Stimulated activated CD8-positive, alpha-beta memory T cell treated with anti-CD3 and anti-CD28 coated beads, Interleukin-15, amount 100 ng/mL, for 24 hours (primary cell): ENCODE measurements at places on chromosomes 3 and 15.

- DNase-seq, result no peak
Measured at GRCh38 chr3:105094588-105094987, 272.1 kb upstream of the ALCAM start.

- DNase-seq, result no peak
Measured at GRCh38 chr15:74782259-74783071, 585 bp downstream of the CSK start.

DNA sequence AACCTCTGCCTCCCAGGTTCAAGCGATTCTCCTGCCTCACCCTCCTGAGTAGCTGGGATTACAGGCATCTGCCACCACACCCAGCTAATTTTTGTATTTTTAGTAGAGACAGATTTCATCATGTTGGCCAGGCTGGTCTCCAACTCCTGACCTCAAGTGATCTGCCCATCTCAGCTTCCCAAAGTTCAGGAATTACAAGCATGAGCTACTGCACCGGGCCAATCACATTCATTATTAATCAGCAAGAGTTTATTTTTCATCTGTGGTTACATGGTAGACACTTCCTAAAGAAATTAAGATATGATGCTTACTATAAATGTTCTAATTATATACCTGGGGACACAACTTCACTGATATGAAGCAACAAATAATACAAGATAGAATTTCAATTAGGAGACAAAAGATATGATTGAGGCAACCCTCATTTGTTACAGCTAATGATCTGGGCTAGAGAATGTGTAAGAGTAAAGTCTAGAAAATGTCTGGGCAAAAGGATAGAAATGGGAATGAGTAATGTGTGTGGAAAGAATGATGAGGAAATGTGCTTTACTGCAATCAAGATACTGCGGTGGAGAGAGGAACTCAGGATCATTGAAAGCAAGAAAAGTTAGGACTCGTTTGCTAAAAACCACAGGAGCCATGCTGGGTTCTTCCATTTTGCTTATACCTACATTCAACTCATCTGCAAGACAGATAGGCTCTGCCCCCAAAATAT, 366.8 kb downstream of the ZIC1 start:
- DNase-seq, result no peak

DNA sequence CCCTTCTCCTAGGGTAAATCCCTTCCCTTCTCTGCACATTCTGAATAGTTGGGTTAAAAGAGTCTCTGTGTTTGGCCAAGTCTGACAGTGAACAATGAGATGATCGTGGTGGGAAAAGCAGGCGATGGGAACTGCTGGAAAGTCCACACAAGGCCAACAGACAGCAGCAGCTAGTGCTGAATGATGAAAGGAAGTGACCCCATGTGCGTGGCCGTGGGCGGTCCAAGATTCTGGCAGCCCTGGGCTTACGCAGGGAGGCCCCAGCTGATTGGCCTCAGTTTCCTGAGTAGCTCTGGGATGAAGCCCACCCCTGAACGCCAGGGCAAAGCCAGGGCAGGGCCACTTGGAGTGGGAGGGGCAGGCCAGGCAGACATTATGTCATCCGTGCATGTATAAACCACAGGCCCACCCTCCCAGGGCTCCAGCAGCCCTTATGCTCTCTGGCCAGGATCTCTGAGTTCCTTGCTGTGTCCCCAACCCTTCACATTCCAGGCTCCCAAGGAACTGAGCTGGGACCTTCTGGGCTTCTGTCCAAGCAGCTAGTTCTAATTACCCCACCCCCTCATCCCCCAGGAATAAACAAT, 57.8 kb downstream of the CDC25A start:
- DNase-seq, result no peak

- DNase-seq, result no peak
Measured at GRCh38 chr3:149975919-149976318, 5.2 kb upstream of the PFN2 start.

DNA sequence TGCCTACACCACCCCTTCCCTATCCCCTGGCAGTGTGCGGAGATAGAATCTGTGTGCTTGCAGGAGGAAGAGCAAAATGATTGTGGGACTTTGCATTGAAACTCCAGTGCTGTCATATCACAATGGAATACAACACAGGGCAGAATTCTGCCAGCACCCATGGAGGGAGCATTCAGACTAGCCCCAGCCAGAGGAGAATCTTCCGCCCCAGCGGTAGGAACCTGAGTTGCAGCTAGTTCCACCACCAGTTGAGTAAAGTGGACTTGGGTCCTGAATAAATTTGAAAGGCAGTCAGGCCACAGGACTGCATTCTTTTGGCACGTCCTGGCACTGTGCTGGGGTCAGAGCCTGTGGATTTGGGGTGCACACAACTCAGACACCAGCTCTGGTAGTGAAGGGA, 27.5 kb downstream of the NCBP2 start:
- DNase-seq, result no peak

- DNase-seq, result no peak
Measured at GRCh38 chr3:9416139-9416780, 18.8 kb downstream of the SETD5 start.

DNA sequence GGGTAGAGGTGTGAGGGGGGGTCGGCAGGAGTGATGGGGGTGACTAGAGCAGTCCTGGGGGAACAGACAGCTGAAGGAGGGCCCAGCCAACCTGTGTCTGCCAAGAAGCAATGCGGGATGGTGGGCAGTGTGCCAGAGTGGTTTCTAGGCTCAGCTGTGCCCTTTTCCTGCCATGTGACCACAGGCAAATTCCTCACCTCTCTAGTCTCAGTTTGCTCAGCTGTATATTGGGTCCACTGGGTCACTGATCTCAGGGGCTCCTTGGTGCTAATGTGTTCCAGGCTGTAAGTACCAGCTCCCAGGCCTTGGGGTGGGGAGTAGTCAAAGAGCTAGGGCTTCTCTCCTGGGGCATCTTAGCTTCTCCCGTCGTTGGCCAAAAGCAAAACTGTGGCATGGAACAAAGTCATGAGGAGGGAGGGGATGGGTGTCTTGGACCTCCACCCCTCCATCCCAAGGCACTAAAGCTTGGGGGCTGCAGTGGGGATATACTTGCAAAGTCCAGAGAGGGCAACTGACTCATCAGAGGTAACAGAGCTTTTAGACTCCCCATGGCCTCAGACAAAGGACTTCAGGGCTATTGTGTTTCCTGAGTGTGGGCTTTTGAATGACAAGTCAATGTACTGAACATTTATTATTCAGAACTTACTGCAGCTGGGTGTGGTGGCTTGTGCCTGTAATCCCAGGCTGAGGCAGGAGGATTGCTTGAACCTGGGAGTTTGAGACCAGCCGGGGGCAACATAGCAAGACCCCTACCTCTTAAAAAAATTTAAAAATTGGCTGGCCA, 20.9 kb downstream of the SMAD6 start:
- no peak for DNase-seq

- no peak for DNase-seq
Measured at GRCh38 chr3:45647148-45647619, 42.0 kb upstream of the SACM1L start.

GRCh38 chr3:175980486-175981090, 1121.5 kb downstream of the NAALADL2 start:
- DNase-seq, result no peak

DNA sequence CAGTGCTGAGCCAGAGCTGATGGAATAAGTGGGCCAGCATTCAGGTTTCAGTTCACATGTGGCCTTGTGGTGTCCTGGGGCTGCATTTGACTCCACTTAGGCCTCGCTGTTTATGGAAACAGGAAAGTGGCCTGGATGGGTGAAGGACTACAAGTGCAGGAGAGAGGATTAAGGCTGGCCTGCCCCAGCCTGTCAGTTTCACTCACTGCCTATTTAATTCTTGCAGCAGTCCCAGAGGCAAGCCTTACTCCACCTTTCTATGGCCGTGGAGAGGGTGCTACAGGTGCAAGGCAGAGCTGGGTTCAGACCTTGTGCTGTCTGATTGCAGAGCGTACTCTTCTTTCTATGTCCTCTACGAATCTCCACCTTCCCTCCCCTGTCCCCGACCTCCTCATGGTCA, 37.7 kb downstream of the ABHD17C start:
- DNase-seq, result no peak

- no peak for DNase-seq
Measured at GRCh38 chr15:92163641-92164040, 230.0 kb upstream of the ST8SIA2 start.

DNA sequence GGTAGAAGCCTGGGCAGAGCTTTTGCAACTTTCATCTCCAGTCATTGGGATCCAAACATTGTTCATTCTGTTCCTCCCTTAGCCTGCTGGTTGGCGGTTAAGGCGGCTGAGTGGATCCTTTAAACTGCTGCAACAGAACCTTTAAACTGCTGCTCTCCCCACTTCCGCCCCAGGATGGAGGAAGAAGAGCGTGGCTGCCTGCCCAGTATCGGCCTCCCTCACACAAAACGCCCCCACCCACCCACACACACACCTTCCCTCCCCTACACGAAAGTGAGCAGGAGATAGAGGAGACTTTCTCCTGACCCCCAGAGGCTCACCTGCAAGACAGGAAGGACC, 460 bp upstream of the ZMAT3 start:
- peak; percentile 3 for DNase-seq

DNA sequence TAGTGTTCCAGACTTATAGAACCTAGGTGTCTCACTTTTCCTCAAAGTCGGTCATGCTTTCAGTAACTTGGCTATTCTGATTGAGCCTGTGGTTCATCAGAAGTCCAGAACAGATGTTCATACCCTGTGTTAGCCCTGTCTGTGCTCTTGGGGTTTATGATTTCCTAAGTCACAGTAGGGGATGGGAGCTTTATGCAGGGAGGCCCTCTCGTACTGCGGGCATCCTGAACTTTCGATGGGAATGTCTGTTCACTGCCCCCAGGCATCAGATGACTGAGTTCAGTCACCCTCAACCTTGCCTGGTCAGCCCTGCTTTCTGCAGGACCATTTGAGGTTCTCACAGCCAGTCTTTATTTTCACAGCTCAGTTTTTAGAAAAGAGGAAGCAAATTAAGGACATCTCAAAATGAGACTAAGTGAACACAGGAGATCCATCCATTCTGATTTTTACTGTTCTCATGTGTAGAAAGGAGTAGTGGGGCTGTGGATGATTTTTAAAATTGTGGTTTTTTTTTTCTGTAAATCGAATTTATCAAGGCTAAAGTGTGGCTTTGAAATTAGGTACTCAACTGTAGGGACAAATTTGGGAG, 71.3 kb downstream of the CMTM8 start:
- DNase-seq, result no peak

GRCh38 chr15:29680465-29681165, 141.7 kb downstream of the TJP1 start:
- DNase-seq, result no peak

DNA sequence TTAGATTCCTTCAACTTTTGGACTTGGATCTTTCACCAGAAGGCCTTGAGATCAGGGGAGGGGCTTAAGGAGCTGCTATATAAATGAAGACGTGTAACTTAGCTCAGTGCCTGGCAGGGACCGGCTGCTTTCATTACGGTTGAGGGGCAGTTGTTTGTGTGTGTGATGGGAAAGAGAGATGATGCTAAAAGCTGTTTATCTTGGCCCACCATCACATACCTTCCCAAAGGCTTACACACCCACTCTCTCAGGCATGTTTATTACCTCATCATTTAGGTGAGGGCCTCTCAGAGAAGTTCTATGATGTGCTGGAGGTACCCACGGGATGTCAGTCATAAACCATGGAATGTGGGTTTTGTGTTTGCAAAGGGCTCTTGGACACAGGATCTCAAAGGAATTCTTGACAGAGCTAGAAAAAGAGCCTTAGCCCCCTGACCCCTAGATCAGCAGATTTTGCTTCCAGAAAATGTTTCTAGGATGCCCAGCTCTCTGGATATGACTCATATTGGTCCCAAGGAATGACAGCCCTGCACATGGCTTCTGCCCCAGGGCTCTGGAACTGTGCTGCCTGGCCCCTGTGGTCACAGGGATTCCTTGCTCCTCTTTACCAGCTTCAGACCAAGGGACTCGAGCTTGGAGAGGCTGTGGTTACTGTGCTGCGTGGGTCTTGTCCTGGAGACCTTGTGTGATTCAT, 15.9 kb upstream of the SMAD3 start:
- DNase-seq, result no peak

- DNase-seq, result no peak
Measured at GRCh38 chr3:143812481-143812880, 35.8 kb downstream of the SLC9A9 start.

DNA sequence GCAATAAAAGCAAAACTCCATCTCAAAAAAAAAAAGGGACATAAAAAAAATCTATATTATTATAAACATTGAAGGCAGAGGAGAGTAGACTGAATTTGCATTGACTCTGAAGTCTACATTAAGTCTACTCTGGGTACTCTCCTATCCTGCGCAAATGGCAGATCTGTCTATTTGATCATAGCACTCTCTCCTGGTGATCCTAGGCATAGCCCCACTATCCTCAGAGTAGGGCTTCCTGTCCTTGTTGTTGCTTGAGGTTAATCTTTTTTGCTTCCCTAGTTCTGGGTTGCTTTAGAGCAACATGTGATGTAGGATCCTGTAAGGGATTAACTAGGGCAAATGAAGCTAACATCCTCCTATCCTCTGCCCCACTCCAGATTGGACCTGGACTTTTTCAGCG, 82.1 kb upstream of the LRRFIP2 start:
- no peak for DNase-seq

DNA sequence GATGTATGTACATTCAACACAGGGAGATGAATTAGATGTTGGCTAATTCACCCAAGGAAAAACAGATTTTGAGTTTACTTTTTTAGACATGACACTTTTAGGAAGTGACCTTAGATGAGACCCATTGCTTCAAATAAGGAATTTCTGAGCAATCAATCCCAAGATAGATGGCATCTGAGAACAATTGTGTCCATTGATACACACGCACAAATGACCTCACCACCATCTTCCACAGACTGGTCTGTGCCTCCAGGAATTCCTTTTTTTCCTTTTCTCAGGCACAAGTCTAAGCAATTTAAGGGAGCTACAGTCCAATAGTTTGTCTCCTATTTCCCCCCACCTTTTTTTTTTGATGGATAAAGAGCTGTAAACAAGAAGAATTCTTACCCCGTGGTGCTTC, 265.3 kb downstream of the TBL1XR1 start:
- no peak for DNase-seq
